Progenitor cell of endocrine pancreas (in vitro differentiated cells): ENCODE measurements at places on chromosomes 11 and 22. TPM values are rescaled to one million over a fixed set of nuclear protein-coding genes. Genes with fewer than 3 reads are reported as not detected.

GRCh38 chr11:133015457-133015856 is 516.8 kb downstream of the OPCML start:
- no peaks in the 10 kb centered on the region for H3K36me3 ChIP-seq
- H3K27ac ChIP-seq, result no peak overlapping the region
- DNase-seq, result no peak

GRCh38 chr11:34827228-34827627 is 89.0 kb downstream of the APIP start:
- no peaks in the 10 kb centered on the region for H3K27me3 ChIP-seq
- H3K4me1 ChIP-seq, result peaks cover 33% of the 10 kb centered on the region
- no peak overlapping the region for H3K27ac ChIP-seq
- DNase-seq, result no peak

Gene FAM180B
- total RNA-seq, result 0.26 and 0.29 TPM in 2 replicates

DNA sequence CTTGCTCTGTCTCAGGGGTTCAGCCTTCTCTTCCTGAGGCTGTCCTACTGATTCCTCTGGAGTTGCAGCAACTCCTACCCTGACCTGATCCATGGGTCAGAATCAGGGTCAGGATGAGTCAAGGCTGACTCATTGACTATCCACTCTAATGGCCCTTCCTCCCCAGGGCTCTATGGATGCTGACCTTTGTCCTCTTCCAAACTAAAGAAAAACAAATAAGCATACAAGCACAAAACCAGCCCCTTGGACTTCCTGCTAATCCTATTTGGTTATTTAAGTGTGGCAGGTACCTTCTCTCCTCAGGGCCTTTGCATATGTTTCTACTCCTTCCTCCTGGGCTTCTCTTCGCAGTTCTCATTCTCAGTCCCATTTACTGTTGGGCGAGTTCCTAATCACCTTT is 204.5 kb upstream of the NAV2 start:
- H3K27ac ChIP-seq, result no peak overlapping the region
- peaks cover 10% of the 10 kb centered on the region for H3K4me1 ChIP-seq
- peaks cover 17% of the 10 kb centered on the region for H3K27me3 ChIP-seq
- no peaks in the 10 kb centered on the region for H3K36me3 ChIP-seq
- no peak overlapping the region for H3K4me3 ChIP-seq

DNA sequence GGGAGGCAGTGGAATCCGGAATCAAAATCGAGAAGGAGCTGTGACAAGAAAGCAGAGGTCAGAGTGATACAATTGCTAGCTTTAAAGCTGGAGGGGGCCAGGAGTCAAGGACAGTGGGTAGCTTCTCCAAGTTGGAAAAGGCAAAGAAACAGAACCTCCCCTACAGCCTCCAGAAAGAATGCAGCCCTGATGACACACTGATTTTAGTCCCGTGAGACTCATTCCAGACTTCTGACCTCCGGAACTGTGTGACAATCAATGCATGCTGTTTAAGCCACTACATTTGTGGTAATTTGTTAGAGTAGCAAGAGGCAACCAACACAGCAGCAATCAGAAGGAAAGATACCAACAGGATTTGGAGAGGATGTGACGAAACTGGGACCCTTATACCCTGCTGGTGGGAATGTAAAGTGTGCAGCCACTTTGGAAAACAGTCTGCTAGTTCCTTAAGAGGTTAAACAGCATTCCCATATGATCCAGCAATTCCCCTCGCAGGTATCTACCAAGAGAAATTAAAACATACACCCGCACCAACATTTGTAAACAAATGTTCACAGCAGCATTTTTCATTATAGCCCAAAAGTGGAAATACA is 66.7 kb downstream of the DSCAML1 start:
- H3K27ac ChIP-seq, result peak overlapping the region; percentile 65
- H3K4me1 ChIP-seq, result no peaks in the 10 kb centered on the region
- peaks cover 14% of the 10 kb centered on the region for H3K27me3 ChIP-seq
- no peaks in the 10 kb centered on the region for H3K36me3 ChIP-seq
- H3K4me3 ChIP-seq, result no peak overlapping the region
- no peak for DNase-seq

Gene SLC17A6
- 0.20 TPM in 1 of 2 replicates, not detected in the other for total RNA-seq

Gene INCENP
- total RNA-seq, result 58.0 and 60.5 TPM in 2 replicates

Gene RTN4R
- 30.8 and 36.0 TPM in 2 replicates for total RNA-seq

Gene F2
- 21.8 and 22.8 TPM in 2 replicates for total RNA-seq

Gene OR8G5
- total RNA-seq, result not detected in 2 replicates

DNA sequence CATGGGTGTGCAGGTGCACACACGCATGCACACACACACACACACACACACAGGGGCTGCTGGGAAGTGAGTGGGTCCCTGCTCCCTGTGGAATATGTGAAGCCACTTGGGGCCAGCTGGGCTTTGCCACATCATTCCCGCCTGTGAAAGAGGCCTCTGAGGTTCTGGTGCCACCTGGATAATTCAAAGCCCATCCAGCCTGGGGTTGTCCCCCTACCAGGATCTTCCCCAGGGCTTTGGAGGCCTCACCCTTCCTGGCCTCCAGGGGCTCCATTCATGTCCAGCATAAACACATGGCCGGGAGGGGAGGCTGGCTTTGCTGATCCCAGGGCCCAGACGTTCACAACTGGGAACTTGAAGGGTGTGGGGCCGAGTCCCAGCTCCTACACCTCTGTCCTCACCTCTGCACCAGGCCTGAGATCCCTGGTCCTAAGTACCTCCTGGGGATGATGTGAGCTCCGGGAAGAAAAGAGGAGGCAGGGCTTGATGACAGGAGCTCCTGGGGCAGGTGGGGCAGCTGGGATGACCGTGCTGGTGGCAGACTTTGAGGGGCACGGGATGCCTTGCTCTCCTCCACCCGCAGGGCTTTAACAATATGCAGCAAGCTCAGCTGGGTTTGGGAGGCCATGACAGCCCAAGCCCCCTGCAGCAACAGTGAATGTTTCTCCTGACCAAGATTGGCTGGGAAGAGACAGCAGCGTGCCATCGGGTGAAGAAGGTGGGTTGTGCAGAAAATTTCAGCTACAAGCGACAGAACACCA is 14.2 kb downstream of the LINC01488 start:
- H3K27ac ChIP-seq, result peak overlapping the region; percentile 89
- H3K36me3 ChIP-seq, result no peaks in the 10 kb centered on the region
- peaks cover 18% of the 10 kb centered on the region for H3K4me1 ChIP-seq
- H3K4me3 ChIP-seq, result no peak overlapping the region
- H3K27me3 ChIP-seq, result peaks cover 7% of the 10 kb centered on the region

GRCh38 chr22:26234296-26234695 is 65.0 kb downstream of the SEZ6L start:
- peaks cover 2% of the 10 kb centered on the region for H3K4me1 ChIP-seq
- no peak for DNase-seq
- no peak overlapping the region for H3K27ac ChIP-seq
- H3K27me3 ChIP-seq, result no peaks in the 10 kb centered on the region

GRCh38 chr11:134331354-134332188 is at the start of gene GLB1L2:
GLB1L2 (plus strand) TSS chr11:134331988; CDS start chr11:134332062, 74 bp downstream.
- H3K27ac ChIP-seq, result peak within 1 kb of the TSS; percentile 80
- DNase-seq, result peak; percentile 67
- peaks cover 63% of the 10 kb centered on the region for H3K27me3 ChIP-seq
- no peaks in the 10 kb centered on the region for H3K36me3 ChIP-seq
- peak within 1 kb of the TSS; percentile 70 for H3K4me3 ChIP-seq
- H3K4me1 ChIP-seq, result peaks cover 6% of the 10 kb centered on the region

Gene NAALADL1
- 4.3 and 4.4 TPM in 2 replicates for total RNA-seq

Gene C11orf87
- total RNA-seq, result 1.4 and 2.0 TPM in 2 replicates

DNA sequence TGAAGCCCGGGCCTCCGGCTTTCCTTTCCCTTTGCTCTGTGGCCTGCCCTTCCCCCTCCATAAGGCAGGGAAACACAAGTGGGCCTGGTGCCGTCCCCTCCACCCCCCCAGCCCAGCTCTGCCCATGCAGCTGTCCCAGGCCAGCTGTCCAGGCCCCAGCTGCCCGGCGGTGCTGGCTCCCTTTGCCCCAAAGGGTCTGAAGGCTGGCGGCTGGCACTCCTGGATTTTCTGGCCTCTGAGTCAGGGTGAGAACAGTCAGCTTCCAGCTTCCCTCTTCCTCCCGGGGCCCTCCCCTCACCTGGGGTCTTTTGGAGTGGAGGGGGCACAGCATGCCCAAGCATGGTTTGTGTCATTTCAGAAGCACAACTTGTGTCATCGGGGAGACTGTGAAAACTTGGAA is 27.8 kb downstream of the CD82 start:
- DNase-seq, result no peak
- no peaks in the 10 kb centered on the region for H3K36me3 ChIP-seq
- no peak overlapping the region for H3K27ac ChIP-seq
- no peaks in the 10 kb centered on the region for H3K4me1 ChIP-seq
- no peak overlapping the region for H3K4me3 ChIP-seq
- no peaks in the 10 kb centered on the region for H3K27me3 ChIP-seq

DNA sequence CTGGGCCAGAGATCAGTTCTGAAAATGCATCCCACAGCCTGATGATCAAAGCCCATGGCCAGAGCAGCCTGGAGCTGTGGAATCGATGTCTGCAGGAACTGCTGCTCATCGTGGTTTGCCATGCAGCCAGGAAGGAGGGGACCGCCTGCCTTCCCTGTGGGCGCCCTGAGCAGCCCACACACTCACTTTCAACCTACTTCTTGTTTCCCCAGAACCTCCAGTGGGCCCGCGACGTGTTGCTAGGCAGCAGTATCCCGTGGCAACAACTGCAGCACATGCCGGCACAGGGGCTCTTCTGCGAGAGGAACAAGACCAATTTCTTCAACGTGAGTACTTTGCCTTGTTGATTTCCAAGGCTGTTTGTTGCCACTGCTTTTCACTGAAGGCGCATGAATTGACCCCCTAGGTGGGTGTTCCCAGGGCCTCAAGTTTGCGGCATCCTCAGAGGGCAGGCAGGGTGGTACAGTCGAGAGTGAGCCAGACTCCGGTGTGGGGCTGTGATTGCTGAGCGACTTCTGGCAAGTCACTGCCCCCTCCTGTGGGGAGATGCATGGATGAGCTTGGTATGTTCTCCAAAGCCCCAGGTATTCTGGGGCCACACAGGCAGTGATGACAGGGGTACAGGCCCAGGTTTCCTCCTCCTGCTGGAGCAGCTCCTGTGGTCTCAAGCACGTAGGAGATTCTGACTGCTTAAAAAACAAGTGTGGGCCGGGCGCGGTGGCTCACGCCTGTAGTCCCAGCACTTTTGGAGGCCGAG is 47.0 kb upstream of the SUSD2 start:
- no peak overlapping the region for H3K4me3 ChIP-seq
- no peak overlapping the region for H3K27ac ChIP-seq
- DNase-seq, result no peak

- no peaks in the 10 kb centered on the region for H3K36me3 ChIP-seq
- H3K27me3 ChIP-seq, result peaks cover 48% of the 10 kb centered on the region
- peaks cover 5% of the 10 kb centered on the region for H3K4me1 ChIP-seq
- no peak overlapping the region for H3K27ac ChIP-seq
- H3K4me3 ChIP-seq, result no peak overlapping the region
- DNase-seq, result no peak
These were observed 26.7 kb downstream of the FLRT1 start for GRCh38 chr11:64062185-64063039.

DNA sequence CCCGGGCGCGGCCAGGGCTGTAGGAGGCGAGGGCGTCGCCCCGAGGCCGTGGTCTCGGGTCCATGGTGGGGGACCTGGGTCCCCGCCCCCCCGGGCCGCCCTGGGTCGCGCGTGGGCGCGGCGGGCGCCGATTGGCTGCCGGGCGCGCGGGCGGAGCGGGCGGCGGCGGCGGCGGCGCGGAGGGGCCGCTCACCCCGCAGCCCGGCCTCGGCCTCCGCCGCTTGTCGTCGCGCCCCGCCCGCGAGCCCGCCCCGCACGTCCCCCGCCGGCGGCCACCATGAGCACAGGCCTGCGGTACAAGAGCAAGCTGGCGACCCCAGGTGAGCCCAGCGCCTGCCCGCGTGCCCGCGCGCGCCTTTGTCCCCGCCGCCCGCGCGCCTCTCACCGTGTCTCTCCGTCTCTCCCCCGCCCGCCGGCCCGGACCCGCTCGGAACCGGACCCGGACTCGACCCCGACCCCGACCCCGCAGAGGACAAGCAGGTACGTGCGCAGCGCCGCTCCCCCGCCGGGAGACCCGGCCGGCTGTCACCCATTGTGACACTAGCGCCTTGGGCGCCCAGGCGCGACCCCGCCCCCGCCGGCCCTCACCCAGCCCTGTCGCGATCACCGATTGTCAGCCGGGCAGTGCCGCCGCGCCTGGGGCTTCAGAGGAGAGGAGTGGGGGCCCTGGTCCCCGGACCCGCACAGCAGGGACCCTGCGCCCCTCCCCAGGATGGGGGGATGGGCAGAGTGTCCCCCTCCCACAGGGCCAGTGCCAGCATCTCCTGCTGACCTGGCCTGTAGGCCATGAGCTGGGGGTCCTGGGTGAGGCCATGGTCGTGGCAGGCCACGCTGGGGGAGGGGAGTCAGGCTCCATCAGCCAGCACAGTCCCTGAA is at the start of gene SEPTIN5:
TSS of gene SEPTIN5 (plus strand) at position 192 of the 876 bp plus-strand sequence. CDS start at position 278, 86 bp downstream.
- H3K27ac ChIP-seq, result no peak within 1 kb of the TSS
- no peak for DNase-seq
- H3K4me3 ChIP-seq, result peak within 1 kb of the TSS; percentile 79
- peaks cover 4% of the 10 kb centered on the region for H3K4me1 ChIP-seq
- no peaks in the 10 kb centered on the region for H3K36me3 ChIP-seq
- peaks cover 37% of the 10 kb centered on the region for H3K27me3 ChIP-seq

Gene DEFB131B
- not detected in 2 replicates for total RNA-seq

- H3K4me1 ChIP-seq, result peaks cover 7% of the 10 kb centered on the region
- no peak overlapping the region for H3K27ac ChIP-seq
- no peaks in the 10 kb centered on the region for H3K36me3 ChIP-seq
- H3K27me3 ChIP-seq, result peaks cover 5% of the 10 kb centered on the region
- no peak overlapping the region for H3K4me3 ChIP-seq
These were observed 18.8 kb upstream of the MGAT3 start for GRCh38 chr22:39437791-39438704.

DNA sequence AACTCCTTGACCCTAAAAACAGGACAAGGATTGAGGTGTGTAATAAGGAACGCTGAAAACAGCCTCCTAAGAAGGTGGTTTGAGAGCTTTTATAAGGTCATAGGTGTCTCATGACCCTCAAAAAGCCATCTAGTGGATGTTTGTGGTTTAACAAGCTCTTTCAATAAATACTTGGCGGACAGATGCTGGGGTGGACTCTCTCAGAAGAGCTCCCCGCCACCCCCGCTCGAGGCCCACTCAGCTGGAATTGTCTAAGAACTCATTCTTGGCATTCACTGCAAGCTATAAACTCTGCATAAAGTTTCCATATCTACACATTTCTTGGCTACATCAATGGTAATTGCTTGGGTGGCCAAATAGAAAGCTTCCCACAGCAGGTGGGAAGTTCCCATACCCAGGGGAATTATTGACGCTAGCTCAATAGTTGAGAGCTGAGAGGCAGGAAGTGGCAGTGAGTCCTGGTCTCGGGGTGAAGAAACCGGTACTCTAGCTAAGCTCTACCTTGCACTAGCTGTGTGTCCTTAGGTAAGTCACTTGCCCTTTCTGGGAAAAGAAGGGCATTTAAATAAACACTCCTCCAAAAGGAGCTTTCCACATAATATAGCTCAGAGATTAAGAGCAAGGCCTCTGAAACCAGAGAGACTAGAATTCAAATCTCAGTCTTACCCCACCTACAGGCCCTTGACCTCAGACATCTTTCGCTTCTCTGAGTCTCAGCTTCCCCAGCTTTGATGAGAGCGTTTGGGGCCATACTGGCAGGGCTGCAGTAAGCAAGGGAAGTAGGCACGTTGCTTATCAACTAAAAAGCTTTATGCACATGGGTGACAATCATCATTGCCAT is 6.4 kb downstream of the MS4A15 start:
- H3K36me3 ChIP-seq, result no peaks in the 10 kb centered on the region
- H3K27ac ChIP-seq, result no peak overlapping the region
- peaks cover 8% of the 10 kb centered on the region for H3K4me1 ChIP-seq
- no peak for DNase-seq
- peaks cover 11% of the 10 kb centered on the region for H3K27me3 ChIP-seq

- no peak overlapping the region for H3K27ac ChIP-seq
- peaks cover 1% of the 10 kb centered on the region for H3K4me1 ChIP-seq
- no peak overlapping the region for H3K4me3 ChIP-seq
These were observed 11.9 kb upstream of the MRPL11 start for GRCh38 chr11:66450560-66450959.
